ENCODE measurements at places on chromosomes 1 and 21.

DNA sequence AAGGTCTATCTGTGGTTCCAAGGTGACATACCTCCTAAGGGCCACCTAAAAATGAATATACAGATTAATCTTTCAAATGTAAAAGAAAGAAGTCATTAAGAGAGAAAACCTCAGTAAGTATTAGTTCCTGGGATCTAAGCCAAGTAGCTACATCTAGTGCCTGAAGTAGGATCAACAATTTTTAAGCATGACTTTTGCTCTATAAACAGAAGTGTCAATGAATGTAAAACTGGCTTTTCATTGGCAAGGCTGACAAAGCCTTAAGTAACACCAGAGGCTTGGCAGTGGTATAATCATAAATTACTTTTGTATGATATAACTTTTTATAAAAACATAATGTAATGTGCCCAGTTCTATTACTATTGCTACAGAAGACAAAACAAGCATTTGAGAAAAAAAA is 12.2 kb upstream of the ACADM start:
- DNase-seq: no peak

DNA sequence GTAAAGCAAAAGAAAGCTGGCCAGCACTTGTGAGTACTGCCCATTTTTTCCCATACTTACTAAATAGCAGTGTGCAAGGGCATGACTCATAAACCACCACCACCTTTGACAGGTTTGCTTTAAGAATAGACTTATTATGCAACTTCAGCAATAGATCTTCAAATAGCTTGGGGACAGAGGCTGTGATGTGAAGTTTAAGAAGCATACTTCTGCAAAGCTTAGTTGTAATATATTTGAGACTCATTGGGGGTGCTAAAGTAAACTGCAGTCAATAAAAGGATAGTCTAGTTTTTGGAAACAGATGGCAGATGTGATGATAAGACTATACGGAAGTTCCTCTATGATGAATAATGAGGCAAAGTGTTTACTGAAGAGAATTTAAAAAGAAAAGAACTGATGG is 210.0 kb downstream of the PLA2G4A start:
- no peak for DNase-seq

DNA sequence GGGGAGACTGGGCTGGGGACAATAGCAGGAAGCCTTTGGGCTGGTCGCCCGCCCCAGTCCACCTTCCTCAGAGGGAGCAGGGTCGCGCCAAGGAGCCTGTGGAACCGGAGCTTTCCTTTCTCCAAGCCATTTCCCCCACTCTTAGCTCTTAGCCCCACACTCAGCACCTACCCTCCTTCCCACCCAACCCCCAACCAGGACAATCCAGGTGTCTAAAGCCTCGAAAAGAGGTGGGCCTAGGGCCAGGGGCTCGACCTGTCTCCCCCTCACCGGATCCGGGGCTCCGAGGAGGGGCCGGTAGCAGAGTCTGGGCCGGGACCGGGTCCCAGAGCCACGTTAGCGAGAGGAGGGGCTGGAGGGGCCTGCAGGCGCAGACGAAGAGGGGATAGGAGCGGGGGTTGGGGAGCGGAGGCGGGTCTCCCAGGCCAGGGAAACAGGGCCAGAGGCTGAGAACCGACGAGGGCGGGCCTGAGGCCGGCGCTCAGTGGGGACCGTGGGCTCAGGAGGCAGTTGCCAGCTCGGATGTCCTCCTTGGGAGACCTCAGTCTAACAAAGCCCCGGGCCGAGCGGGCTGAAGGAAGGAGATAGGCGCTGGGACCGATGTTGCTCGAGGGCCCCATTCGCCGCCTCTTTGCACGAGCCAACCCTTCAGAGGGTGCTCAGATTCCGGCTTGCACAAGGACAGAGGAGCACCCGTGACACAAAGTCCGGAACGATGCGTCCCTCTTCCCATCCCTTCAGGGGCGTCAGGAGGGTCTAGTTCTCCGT is 943 bp downstream of the SEMA6C start:
- no peak for DNase-seq

DNA sequence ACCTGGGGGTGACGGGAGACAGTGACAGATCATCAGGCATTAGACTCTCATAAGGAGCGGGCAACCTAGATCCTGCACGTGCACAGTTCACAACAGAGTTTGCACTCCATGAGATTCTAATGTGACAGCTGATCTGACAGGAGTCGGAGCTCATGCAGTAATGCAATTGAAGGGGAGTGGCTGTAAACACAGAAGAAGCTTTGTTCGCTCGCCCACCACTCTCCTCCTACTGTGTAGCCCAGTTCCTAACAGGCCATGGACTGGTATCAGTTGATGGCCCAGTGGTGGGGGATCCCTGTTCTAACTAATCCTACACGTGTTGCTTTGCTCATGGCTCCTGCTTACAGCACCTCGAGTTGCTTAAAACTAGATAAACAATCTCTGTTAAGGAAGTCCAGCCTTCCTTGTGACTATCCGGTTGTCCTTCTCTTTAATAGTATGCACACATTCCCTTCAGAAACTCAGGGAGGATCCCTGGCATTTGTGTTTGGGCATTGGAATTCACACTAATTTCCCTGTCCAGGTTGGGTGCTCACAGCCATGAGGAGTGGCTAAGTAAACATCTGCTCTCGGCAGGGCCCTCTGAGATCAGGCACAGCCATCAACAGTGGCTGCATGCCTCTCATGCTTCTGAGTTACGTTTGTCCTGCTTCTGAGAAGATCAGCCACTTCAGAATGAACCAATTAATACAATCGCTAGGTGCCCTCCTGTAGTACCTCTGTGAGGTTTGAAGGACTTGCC is 21.1 kb upstream of the F3 start:
- no peak for DNase-seq

DNA sequence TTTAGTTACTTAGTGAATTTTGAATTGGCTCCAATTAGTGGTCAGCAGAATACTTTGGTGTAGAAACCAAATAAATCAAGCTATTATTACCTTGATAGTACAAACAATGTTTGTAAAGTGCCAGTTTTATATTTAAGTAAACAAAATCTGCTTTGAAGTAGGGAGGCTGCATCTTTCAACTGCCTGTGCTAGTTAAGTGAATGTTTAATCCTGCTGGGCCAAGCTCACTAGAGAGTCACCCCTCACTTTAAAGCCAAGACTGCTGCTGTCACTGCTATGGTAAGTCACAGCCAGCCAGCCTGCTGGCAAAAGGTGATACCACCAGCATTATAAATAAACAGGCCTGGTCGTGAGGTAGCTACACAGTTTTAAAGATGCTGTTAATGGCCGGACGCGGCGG is 10.3 kb upstream of the CFAP126 start:
- DNase-seq: no peak

DNA sequence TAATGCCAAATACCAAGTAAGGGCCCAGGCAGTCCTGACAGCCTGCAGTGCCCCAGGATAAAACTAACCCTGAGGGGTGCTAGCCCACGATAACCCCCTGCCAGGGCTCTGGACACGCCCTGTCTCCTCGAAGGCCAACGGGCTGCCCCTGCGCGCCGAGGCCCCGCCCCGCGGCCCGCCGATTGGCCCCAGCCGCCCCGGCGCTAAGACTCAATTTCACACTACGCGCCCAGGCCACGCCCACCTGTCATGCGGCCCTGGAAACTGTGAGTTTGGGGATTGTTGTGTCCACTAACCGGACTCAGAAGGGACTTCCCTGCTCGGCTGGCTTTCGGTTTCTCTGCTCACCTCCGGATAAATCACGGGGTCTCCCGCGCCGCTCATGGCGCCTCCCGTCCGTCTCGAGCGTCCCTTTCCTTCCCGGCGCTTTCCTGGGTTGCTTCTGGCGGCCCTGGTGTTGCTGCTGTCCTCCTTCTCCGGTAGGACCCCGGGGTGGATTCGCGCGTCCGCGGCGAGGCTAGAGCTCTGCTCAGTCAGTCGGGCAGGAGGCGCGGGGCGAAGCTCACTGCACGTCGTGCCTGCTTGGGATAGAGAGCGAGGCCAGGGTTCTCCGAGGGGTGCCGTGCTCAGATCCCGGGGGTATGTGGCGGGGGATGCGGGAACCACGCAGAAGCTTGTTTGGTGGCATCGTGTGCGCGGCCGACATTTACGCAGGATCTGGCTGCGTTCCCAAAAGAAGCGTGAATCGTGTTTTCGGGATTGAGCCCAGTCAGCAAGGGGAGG is at the start of gene CR1L:
TSS of gene CR1L (plus strand) at position 282 of the 783 bp plus-strand sequence. CDS start at position 383, 101 bp downstream.
- DNase-seq: peak; percentile 65

GRCh38 chr1:10648689-10649516 is 147.5 kb downstream of the CASZ1 start:
- DNase-seq: no peak

- DNase-seq: no peak
Measured at GRCh38 chr1:187634940-187635339, 806.2 kb downstream of the PLA2G4A start.

DNA sequence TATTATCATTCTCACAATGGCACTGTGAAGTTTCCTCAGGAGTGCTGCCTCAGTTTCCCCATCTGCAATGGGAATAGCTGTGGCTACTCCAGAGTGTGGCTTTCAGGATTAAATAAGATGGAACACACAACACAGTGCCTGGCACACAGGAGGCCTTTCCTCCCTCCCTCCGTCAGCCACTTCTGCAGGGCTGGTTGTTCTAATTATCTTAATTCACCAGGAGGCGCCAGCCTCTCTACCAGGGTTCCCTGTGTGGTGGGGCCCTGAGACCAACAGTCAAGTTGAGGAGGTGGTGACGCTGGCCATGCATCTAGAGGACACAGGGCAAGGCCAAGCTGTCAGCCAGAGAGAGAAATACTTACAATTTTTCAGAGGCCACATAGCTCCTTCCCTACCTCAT is 6.3 kb upstream of the FOXO6 start:
- DNase-seq: no peak
